CD4-positive, alpha-beta T cell treated with Interferon alpha-2 for 1 hour (primary cell): ENCODE measurements at places on chromosomes 2 and 18.

DNA sequence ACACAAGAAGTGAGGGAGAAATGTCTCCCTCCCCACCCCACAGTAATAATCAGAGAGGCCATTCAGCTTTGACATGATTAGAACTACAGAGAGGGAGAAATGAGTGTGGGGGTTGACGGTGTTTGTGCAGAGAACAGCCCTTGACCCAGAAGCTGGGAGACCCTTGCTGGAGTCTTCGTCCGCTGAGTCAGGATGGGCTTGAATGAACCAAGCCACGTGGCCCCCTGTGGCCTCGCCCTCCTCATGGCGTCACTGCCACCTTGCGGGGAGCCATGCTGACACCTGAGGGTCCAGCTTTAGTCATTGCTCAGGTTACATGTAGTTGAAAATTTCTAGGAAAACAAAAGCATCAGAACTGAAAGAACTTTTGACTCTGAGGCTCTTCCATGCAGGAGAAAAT lies 101.2 kb downstream of the DGKD start:
- no peak for DNase-seq

DNA sequence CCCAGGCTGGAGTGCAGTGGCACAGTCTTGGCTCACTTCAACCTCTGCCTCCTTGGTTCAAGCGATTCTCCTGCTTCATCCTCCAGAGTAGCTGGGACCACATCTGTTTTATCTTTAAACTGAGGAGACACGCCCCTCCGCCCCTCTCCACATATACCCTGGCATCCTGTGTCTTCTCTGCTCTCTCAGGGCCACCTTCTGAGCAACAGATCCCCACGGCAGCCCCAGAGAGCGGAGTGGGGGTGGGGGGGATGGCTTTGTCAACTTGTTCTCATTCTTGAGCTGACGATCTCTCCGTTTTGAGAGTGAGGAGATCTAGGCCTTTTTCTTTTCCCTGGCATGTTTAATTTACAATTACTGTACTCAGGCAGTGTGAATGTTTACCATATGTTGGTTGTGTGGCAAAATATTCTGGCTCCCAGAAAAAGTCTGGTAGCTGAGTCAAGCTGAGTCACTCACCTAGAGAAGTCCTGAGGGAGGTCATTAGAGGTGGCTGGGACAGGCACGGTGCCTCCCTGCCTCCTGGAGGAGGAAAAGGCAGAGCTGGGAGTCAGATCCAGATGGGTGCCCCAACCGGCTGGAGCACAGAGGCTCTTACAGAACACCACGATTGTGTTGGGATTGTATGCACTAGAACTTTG lies 19.5 kb upstream of the ID2 start:
- DNase-seq: no peak

- DNase-seq: no peak
Measured at GRCh38 chr2:127437781-127438726, 19.8 kb downstream of the PROC start.

DNA sequence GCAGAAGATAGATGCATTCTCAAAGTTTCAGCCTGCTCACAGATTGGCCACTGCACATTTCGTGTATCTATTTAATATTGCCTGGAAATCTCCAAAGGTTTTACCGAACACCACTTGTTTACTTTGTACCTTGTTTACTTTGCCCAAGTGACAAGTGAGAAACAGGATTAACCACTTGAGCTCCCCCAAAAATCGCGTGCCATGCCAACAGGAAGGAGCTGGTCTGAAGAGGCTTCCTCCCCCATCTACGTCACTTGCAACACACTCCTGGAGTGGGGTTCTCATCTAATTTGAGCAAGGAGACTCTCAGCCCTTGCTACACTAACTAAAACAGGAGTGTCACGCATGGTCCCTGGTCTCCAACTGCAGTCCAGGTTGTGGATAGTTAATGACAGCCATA lies 212.5 kb upstream of the TMEM200C start:
- DNase-seq: no peak

DNA sequence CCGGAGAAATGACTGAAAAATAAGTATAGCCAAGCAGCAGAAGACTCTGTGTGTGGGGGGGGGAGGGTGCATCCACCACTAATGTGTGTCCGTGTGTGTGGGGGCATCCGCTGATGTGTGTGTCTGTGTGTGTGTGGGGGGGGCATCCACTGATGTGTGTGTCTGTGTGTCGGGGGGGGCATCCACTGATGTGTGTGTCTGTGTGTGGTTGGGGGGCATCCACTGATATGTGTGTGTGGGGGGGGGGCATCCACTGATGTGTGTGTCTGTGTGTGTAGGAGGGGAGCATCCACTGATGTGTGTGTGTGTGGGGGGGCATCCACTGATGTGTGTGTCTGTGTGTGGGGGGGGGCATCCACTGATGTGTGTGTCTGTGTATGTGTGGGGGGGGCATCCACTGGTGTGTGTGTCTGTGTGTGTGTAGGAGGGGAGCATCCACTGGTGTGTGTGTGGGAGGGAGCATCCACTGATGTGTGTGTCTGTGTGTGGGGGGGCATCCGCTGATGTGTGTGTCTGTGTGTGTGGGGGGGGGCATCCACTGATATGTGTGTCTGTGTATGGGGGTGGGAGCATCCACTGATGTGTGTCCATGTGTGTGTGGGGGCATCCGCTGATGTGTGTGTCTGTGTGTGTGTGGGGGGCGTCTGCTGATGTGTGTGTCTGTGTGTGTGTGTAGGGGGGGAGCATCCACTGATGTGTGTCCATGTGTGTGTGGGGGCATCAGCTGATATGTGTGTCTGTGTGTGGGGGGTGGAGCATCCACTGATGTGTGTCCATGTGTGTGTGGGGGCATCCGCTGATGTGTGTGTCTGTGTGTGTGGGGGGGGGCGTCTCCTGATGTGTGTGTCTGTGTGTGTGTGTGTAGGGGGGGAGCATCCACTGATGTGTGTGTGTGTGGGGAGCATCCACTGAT lies 125.0 kb downstream of the NFATC1 start:
- no peak for DNase-seq

- no peak for DNase-seq
Measured at GRCh38 chr2:37224063-37224462, 7.3 kb downstream of the CEBPZ start.

DNA sequence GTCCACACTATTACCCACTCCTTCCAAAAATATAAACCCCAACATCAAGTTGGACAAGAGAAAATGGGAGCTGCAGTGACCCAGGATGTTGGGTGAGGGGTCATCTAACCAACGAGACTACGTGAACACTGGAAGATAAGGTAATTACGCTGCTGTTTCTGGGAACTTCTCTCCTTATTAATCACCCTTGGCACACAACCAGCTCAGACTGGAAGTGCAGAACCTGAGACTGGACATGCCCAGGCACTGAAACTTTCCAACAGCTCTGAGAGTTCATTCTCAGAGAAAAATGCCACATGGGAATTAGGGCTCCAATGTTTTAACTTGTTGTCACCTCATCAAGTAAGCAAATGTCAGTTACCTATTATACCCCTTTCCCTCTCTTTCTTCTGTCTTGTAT lies 135.3 kb downstream of the CCDC148 start:
- DNase-seq: no peak

DNA sequence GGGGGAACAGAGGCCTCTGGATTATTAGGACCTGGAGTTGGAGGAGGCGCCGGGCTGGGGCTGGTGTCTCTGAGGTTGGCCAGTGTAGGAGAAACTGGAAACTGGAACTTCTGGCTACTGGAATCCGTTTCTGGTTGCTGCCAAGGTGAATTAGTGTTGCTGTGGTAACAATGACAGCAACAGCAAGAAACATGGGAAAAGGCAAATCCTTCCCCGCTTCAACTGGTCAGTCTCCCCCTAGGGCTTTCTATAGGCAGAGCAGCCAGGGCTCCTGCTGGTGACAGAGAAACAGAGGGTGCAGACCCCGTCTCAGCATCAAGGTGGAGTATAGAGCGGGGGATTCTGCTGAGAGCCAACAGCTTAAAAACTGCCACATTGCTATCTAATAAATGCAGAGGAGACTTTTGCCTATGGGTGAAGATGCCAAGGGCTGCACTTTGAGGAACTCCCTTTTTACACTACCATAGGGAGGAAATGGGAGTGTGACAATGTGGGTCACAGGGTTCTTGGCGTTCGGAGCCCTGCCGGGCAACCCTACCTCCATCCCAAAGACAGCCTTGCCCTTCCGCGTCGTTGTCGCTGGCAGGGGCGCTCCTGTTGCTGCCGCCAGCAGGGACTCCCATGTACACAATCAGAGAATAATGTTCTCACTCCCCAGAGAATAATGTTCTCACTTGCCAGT lies 81.4 kb upstream of the CABLES1 start:
- DNase-seq: no peak

GRCh38 chr2:16718576-16719484 lies 53.2 kb upstream of the CYRIA start:
- no peak for DNase-seq

GRCh38 chr2:117850461-117850860 lies 36.0 kb downstream of the DDX18 start:
- no peak for DNase-seq

GRCh38 chr2:142791335-142791734 lies 86.1 kb upstream of the KYNU start:
- DNase-seq: no peak

GRCh38 chr2:16578081-16578480 lies 87.6 kb downstream of the CYRIA start:
- DNase-seq: no peak

DNA sequence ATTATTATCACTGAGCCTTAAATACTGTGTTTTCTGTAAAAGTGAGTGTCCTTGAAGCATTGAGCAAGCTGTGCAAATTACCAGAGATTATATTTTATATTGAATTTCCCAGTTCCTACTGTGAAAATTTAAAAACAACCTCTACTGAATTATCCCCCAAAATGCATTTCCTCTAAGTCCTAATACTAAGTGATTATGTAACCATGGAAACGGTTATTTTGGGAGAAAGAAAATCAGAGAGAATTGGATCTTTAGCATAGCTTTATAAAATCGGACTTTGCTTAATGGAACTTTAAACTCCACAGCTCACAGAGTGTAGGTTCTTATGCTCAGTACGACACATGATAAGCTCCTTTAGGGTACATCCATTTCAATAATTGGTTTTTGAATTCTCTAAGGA lies 19.3 kb upstream of the CHMP1B start:
- no peak for DNase-seq

GRCh38 chr2:236051351-236051750 lies 116.8 kb downstream of the GBX2 start:
- no peak for DNase-seq

GRCh38 chr2:69125816-69126215 lies 112.8 kb downstream of the ANTXR1 start:
- DNase-seq: no peak

DNA sequence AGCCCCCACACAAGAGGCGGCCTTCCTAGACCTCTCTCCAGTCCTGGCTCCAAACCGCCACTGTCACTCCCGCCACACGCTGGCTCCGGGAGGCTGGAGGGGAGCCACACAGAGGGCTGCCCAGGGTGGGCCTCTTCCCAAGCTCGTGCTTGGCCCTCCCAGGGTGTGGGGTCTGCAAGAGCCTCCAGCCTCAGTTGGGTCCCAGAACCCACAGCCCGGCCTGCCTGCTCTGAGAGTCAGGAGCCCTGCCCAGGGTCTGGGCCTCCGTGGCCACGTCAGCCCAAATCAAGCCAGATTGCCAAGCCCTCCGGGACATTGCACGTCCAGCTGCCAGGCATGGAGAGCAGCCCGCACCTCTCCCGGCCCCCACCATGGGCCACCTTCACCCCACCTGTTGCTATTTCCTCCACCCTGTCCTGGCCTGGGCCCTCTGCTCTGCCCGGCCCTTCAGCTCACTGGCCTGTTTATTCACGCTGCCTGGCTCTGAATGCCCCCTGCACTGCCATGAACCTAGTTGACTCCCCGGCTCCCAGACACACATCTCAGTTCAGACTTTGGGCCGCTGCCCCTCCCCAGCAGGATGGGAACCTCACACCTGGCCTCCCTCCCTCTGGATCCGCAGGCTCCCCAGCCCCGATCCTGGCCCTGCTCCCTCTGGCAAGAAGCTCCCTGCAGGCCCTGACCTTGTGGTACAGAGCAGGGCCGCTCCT lies 61.0 kb downstream of the BIN1 start:
- DNase-seq: no peak

DNA sequence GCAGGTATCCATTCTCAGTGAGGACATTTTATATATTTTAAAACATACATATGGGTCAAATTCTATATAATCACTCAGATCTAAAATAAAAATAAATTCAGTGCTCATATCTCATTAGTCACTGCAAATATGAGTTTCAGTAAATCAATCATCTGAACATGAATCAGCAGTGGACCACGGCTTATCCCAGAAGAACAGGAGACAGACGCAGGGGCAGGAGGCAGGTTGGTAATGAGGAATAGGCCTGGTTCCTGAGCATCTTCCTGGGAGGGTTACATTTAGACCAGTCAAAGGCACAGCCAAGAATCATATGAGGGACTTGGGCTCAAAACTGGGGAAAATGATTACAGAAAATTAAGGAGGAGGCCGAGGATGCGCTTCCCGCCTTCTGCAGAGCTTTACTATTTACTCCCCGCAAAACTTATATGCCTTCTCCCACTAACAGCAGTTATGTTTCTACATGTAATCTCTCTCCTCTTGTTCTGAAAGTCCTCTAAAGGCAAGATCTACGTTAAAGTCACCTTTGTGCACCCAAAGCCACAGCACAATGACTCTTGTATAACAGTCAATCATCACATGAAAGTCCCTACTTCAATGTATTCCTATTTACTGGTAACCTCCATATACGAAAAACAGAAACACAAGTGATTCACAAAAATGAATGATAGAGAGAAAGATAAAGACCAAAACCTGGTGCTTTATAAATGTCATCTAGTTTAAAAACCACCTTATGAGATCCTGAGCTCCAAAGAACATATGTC lies 35.1 kb downstream of the SH3YL1 start:
- no peak for DNase-seq

DNA sequence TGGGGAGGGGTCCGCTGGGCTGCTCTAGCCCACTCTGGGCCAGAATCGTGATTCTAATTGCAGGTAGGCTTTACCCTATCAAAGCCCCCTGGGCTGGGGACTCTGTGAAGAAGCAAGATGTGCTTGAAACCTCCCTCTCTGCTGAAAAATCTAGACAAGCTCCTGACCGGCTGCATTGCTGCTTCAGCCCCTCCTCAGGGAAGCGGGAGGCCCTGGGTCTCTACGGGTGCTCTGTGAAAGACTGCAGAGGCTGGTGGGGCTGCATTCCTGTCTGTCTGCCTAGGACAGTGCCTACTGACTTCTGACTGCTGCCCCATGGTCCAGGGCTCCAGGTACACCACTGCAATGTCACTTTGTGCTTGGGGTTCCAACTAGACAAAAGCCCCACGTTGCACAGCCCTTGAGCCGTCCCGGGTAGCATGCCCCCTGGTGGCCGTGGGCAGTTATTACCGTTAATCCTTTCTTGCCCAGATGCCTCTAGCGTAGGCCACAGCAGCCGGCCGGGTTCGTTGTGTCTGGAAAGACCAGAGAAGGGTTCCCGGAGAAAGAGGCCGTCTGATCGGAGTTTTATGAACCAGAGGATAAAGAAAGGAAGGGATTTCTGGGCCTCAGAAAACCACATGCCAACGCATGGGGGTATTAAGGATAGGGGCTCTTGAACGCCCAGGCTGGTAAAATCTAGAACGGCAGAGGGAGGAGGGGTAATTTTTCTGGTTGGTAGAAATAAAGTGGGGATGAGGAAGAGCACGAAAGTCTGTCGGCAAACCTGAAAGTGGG lies 15.9 kb upstream of the C1QL2 start:
- peak; percentile 39 for DNase-seq
